ENCODE measurements at places on chromosomes 4 and X.

- no peak for DNase-seq
Observed at GRCh38 chr4:156186111-156186510, 232.4 kb upstream of the CTSO start.

DNA sequence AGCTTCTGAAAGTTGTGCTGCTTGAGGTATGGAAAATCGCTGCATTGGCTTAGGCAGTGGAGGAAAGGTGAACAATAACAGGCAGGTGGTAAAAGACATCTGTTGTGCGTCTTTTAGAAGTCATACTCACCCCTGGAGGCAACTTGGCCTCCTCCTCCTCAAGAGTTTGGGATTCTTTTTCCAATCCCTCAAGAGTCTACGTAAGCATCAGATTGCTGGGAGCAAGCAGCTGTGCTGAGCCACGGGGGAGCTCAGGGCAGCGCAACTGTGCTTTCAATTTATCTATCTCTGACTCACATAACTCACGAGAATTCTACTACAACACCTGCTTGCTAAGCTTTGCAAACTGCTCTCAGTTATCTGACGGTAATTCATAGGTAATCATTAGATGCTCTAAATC is 6.4 kb upstream of the RBMX2 start:
- no peak for DNase-seq

GRCh38 chr4:186029571-186030398 is 39.2 kb upstream of the TLR3 start:
- no peak for DNase-seq

DNA sequence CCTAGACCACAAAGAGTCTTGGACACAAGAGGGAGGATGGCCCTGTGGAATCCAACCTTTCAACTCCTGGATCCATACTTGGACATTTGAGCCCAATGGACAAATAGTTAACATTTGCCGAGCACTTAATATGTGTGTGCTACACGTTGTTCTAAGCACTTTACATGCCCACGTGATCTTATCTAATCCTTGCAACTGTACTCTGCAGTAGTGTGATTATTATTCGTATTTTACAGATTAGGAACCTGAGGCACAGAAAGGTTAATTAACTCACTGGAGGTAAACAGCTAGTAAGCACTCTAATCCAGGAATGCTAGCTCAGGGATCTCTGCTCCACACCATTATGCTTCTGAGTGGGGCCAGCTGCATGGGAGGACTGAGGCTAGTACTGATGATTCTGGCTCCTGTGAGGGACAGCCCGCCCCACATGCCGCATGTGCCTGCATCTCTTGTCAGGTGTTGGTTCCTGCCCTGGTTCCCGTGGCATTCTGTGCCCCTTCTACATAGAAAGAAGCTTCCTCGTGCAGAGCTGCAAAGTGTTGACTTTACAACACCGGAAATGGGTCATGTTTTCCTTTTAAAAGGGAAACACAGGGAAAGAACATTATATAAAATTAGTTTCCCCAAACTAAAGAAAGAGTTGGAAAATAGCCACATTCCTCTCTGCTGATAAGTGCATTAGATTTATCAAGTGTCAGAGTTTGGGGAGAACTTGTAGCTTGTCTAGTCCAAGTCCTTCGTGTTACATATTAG is 34.8 kb downstream of the PLAC1 start:
- DNase-seq = no peak

Data from HFF-Myc (cell line).